ENCODE measurements at places on chromosomes 12 and 14.
A peak's percentile ranks its signal among the peaks of the same experiment; 100 is the strongest.

GRCh38 chr12:42015051-42015461 lies 129.6 kb downstream of the GXYLT1 start:
- no peak overlapping the region for H3K4me3 ChIP-seq
- H3K4me1 ChIP-seq = no peaks in the 10 kb centered on the region
- no peaks in the 10 kb centered on the region for H3K36me3 ChIP-seq
- no peaks in the 10 kb centered on the region for H3K27me3 ChIP-seq
- H3K27ac ChIP-seq = no peak overlapping the region

GRCh38 chr12:88298014-88298682 lies 156.0 kb downstream of the TMTC3 start:
- no peaks in the 10 kb centered on the region for H3K36me3 ChIP-seq
- no peaks in the 10 kb centered on the region for H3K27me3 ChIP-seq
- H3K27ac ChIP-seq = no peak overlapping the region
- H3K4me3 ChIP-seq = no peak overlapping the region
- no peak for DNase-seq

GRCh38 chr14:49915085-49915484 lies 22.2 kb downstream of the ARF6 start:
- no peak for DNase-seq
- H3K36me3 ChIP-seq = no peaks in the 10 kb centered on the region
- H3K4me3 ChIP-seq = no peak overlapping the region

DNA sequence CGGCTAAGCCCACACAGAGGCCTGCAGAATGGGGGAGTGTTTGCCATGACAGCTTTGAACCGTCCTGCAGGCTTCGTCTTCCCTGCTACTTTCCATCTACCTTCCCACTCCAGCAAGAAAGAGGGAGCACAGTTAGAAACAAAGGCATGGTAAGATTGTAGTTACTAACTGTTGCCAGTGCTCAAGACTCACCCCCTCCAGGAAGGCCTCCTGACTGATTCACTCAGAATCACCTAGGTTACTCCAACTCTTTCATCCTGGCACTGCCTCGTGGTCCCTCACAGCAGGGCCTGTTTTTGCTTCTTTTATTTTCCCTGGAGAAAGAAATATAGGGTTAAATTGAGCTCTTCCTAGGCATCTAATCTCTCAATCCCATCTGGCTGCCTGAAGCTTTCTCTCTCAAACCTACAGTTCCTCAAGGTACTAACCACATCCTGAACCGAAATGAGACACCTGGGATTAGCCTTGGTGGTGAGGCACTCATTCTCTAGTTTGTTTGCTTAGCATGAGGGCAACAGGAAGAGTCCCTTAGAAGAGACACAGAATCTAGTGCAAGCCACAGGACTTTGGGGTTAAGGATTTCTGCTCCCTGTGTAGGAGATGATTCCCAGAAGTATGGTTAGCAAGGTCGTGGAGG lies 7.8 kb downstream of the GALNT6 start:
- peaks cover 11% of the 10 kb centered on the region for H3K4me1 ChIP-seq
- no peaks in the 10 kb centered on the region for H3K27me3 ChIP-seq
- no peaks in the 10 kb centered on the region for H3K36me3 ChIP-seq
- H3K27ac ChIP-seq = no peak overlapping the region
- H3K4me3 ChIP-seq = no peak overlapping the region

- H3K27ac ChIP-seq = no peak overlapping the region
- peak; percentile 76 for DNase-seq
- H3K4me3 ChIP-seq = peak overlapping the region; percentile 69
- peaks cover 32% of the 10 kb centered on the region for H3K27me3 ChIP-seq
- no peaks in the 10 kb centered on the region for H3K36me3 ChIP-seq
- H3K4me1 ChIP-seq = peaks cover 7% of the 10 kb centered on the region
Measured at GRCh38 chr12:39145175-39145999, 240.0 kb upstream of the CPNE8 start.

GRCh38 chr12:43973993-43974392 lies 138.1 kb downstream of the TMEM117 start:
- H3K4me3 ChIP-seq = no peak overlapping the region
- H3K4me1 ChIP-seq = no peaks in the 10 kb centered on the region
- no peaks in the 10 kb centered on the region for H3K36me3 ChIP-seq
- no peak for DNase-seq

DNA sequence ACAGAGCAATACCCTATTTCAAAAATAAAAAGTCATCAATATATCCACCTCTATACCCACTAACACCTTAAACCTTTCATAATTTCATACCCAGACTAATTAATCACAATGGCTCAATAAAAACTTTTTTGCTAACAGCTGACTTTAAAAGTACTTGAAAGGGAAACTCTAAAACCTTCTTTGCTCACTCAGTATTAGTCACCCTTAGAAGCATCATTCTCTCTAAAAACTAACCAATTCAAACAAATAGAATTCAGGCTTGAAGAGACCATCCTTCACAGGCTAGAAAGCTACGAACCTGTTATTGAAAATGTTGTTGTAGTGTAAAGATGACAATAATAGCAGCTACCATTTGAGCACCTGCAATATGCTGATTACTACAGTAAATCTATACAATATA lies 37.2 kb downstream of the HECTD1 start:
- no peaks in the 10 kb centered on the region for H3K27me3 ChIP-seq
- peaks cover 3% of the 10 kb centered on the region for H3K36me3 ChIP-seq
- no peaks in the 10 kb centered on the region for H3K4me1 ChIP-seq
- H3K27ac ChIP-seq = no peak overlapping the region
- H3K4me3 ChIP-seq = no peak overlapping the region

DNA sequence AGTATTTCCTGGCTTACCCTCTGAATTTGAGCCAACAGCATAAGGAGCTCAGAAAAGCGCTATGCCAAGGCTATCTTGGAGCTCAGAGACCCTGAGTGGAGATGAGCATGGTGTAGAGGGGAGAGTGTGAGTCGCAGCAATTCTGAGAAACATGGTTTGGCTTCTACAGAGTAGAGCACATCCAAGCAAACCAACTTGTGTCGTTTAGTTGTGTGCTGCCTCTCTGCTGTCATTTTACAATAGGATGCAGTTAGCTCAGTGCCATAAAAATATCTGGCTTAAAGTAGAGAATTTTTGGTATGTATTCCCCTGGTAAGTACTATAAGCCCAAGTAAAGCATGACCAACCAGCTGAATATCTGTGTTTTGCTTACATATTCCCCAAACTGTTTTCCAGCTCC lies 249.2 kb downstream of the TRHDE start:
- no peak overlapping the region for H3K4me3 ChIP-seq
- H3K36me3 ChIP-seq = no peaks in the 10 kb centered on the region
- H3K27me3 ChIP-seq = no peaks in the 10 kb centered on the region
- H3K4me1 ChIP-seq = no peaks in the 10 kb centered on the region

- DNase-seq = no peak
- no peak overlapping the region for H3K4me3 ChIP-seq
- no peak overlapping the region for H3K27ac ChIP-seq
- no peaks in the 10 kb centered on the region for H3K4me1 ChIP-seq
Measured at GRCh38 chr14:78455896-78456435, 285.8 kb downstream of the NRXN3 start.

DNA sequence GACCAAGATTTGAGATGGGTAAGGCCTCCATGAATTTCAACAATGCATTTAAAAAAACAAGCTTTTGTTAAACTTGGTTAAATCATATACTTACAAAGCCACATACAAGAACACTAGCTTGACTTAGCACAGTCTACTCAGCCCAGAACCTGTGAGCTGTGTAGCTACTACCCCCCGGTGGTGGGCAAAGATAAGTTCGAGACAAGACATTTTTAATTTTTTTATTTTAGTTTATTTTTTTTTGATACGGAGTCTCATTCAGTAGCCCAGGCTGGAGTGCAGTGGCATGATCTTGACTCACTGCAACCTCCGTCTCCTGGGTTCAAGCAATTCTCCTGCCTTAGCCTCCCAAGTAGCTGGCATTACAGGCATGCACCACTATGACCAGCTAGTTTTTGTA lies 3.7 kb upstream of the NECAP1 start:
- no peak overlapping the region for H3K27ac ChIP-seq
- no peak for DNase-seq
- H3K36me3 ChIP-seq = no peaks in the 10 kb centered on the region
- H3K4me1 ChIP-seq = peaks cover 10% of the 10 kb centered on the region
- no peaks in the 10 kb centered on the region for H3K27me3 ChIP-seq
- no peak overlapping the region for H3K4me3 ChIP-seq

DNA sequence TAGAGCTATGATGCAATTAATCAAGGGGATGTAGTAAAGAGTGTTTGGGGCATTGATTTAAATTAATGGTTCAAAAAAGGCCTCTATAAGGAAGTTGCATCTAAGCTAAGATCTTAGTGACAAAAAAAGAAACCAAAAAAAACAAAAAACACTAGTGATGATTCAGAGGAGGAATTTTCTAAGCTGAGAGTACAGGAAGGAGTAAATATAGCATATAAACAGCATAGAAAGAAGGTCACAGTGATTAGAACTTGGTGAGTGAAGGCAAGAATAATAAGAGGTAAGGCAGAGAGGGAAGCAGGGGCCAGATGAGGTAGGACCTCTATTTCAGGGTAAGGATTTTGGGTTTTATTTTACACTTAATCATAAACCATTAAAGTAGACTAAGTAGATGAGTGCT lies 48.0 kb upstream of the PDZRN4 start:
- H3K27me3 ChIP-seq = no peaks in the 10 kb centered on the region
- no peak overlapping the region for H3K4me3 ChIP-seq
- H3K36me3 ChIP-seq = no peaks in the 10 kb centered on the region
- H3K27ac ChIP-seq = peak overlapping the region; percentile 52
- H3K4me1 ChIP-seq = peaks cover 26% of the 10 kb centered on the region

DNA sequence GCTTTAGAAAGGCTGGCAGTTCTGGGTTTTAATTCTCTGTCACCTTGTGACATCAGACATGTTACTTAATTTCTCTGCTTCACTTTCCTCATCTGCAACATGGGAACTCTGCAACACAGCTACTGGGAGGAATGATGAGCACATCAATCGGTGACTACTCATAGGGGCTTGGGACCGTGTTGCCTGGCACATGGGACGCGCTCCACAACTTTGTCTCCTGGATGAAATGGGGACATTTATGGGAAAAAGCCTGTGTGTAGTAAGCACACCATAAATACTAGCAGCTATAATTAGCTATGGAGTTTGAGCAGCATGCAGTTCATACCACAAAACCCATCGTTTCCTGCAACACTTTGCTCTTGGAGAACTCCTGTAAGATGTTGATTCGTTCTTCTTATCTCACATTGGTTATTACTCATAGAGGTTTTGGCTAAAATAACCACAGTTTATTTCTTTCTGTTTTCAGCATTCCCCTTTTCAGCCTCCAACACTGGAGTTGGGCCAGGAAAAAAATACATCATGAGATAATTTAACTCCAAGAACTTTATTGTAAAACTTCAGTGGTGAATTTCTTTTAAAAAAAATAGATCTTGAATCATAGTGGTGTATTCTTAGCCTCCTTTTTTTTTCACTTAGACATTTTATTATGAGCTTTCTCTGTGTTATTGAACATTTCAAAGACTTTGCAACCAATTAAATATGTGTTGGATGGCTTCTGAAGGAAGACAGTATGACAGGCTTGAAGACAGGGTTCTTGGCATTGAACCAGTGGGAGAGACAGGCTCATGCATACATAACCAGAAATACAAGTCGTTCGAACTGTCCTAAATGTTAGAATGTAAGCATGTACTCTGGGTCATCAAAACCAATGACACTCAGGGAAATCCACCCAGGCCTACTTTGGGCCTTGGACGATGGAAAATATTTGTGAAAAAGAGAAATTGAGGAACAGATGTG lies 72.7 kb downstream of the RIN3 start:
- no peaks in the 10 kb centered on the region for H3K36me3 ChIP-seq
- DNase-seq = peak; percentile 71
- H3K27me3 ChIP-seq = no peaks in the 10 kb centered on the region
- H3K4me3 ChIP-seq = no peak overlapping the region

DNA sequence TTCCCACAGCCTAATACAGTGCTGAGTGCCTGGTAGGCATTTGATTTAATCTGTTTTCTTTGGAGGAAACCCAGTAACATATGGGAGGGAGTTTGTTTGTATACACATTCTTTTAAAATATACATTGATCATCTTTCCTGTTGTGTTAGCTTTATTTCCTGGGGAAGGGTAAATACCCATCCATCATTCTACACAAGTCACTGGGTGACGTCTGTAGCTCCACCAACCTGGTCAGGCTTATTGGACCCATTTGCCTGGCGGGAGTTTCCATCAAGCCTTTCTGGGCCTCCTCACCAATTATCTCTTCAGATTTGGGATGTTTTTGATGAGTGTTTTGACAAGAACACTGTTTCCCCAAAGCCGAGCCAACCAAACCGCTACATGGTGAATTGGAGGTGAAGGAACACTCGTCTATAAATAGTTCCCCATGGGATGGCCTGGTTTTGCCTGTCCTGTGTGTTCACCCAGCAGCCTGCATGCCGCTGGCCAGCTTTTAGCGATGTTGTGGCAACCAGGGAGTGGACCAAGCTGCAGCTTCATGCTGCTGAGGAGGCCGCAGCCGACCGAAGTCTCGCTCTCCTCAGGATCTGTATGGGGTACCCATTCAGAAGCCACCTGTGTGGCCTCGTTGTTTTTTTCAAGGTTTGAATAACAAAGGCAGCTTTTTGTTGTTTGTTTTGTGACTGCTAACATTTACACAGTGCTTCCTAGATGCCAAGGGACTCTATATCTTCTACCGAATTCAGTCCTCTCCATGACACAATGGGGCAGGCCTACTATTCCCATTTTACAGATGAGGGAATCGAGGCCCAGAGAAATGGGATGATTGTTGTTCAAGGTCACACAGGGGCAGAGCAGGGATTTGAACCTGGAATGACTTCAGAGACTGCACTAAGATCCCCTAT lies 22.6 kb downstream of the PLXNC1 start:
- no peaks in the 10 kb centered on the region for H3K27me3 ChIP-seq
- DNase-seq = no peak
- no peaks in the 10 kb centered on the region for H3K4me1 ChIP-seq
- H3K4me3 ChIP-seq = no peak overlapping the region
- H3K36me3 ChIP-seq = no peaks in the 10 kb centered on the region

DNA sequence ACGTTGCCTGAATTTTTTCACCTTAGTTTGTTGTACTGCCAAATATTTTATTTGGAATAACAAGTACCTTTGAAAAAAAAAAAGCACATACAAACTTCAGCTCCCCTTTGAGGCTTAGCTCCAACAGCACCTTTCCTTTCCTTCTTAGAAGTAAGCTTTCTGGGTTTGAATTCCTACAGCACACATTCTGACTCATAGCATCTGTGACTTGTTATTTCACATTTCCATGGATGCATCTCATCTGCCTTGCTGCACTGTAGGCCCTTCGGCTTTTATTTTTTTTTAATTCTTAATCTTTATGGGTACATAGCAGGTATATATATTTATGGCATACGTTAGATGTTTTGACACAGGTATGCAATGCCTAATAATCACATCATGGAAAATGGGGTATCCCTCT lies 7.2 kb downstream of the LGALS3 start:
- H3K36me3 ChIP-seq = peaks cover 23% of the 10 kb centered on the region
- H3K27me3 ChIP-seq = no peaks in the 10 kb centered on the region
- peak overlapping the region; percentile 69 for H3K27ac ChIP-seq
- DNase-seq = no peak
